HEK293T (cell line): ENCODE measurements at places on chromosomes 11 and 22.

- DNase-seq, result no peak
Observed at GRCh38 chr11:104695065-104695463, 203.2 kb downstream of the CASP12 start.

DNA sequence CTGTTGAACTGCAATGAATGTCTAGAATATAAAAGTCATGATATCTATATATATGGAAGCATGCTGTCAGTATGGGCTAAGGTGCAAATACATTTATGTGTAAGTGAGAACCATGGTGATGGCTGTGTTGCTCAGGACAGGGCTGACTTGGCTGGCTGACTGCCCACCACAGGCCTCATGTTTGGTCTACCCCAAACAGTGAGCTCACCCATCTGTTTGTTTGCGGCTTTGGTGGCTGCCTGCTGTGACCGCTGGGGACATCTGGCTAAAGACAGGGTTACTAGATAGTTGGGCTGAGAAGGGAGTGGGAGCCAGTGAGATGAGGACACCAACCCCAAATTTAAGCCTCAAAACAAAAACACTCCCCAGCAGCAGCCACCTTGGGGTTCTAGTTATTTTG is 6.3 kb downstream of the CD44 start:
- DNase-seq, result no peak

GRCh38 chr11:17603056-17603825 is 56.2 kb downstream of the OTOG start:
- DNase-seq, result no peak

DNA sequence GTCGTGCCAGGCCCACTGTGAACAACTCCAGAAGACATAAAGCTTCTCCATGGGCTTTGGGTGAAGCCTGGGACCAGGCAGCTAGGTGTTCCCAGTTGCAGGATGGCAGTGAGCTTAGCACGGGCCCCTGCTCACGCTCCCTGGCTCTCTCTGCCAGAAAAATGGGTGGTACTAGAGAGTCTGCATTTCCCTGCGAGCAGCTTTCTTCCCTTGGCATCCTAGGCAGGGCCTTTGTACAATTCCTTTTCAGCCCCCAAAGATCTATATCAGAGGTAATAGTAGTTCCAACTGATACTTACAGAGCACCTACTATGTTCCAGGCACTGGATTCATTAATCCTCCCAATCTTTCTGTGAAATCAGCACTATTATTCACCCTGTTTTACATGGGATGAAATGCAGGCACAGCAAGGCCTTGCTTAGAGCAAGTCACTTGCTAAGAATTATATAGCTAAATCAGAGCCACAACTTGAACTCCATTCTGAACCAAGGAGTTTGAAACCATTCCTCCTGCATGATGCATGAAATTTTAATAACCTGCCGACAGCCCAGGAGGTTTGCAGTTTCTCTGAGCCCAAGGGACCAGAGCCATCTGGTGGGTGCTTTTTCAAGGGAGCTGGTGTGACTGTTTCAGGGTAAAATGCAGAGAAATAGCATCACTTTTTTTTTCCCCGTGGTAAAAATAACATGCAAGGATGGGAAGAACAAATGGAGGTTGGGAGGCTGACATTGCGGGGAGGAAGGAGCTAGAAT is 22.7 kb downstream of the NAV2 start:
- DNase-seq, result no peak

DNA sequence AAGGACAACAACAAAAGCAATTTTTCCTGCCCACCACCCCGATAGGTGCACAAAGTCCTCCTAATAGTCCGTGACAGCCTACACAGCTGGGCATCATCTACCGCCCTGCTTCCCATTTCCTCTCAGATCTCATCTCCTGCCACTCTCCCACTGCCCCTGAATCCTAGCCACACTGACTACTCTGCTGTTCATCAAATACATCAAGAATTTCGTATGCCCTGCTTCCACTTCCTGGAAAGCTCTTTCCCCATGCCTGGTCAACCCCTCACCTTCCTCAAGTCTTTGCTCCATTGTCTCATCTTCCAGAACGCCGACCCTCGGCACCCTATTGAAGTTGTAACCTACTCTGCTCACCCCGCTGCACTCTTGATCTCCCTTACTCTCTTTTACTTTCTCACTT is 320.1 kb downstream of the OPCML start:
- DNase-seq, result no peak
